ENCODE measurements at places on chromosomes 4 and X.

GRCh38 chr4:175986-176385 lies 51.7 kb downstream of the ZNF718 start:
- no peak for DNase-seq

- DNase-seq = no peak
These were observed 23.6 kb downstream of the SH3KBP1 start for GRCh38 chrX:19863857-19864223.

GRCh38 chr4:95296052-95296451 lies 252.7 kb downstream of the UNC5C start:
- DNase-seq = no peak

GRCh38 chrX:103861200-103861599 lies 29.1 kb upstream of the RAB9B start:
- no peak for DNase-seq

GRCh38 chrX:9885150-9885549 lies 82.0 kb upstream of the CLDN34 start:
- peak; percentile 58 for DNase-seq

DNA sequence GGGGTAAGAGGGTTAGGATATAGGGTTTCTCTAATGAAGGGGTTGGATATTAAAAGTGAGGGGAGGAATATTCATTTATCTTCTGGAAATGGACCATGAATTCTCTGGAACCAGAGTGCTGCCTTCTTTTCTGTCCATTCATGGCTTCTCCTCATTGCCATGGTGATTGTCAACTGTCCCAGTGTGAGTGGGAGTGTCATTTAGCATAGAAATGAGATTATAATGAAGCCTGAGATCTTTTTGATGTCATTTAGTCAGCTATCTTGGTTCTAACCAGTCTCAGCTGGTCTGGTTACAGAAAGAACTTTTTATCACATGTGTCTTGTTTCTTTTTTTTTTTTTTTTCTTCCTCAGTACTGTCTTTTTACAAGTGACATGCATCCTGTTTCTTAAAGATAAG lies 497.3 kb upstream of the PITX2 start:
- DNase-seq = no peak

GRCh38 chr4:16443504-16444088 lies 217.3 kb upstream of the TAPT1 start:
- peak; percentile 24 for DNase-seq

DNA sequence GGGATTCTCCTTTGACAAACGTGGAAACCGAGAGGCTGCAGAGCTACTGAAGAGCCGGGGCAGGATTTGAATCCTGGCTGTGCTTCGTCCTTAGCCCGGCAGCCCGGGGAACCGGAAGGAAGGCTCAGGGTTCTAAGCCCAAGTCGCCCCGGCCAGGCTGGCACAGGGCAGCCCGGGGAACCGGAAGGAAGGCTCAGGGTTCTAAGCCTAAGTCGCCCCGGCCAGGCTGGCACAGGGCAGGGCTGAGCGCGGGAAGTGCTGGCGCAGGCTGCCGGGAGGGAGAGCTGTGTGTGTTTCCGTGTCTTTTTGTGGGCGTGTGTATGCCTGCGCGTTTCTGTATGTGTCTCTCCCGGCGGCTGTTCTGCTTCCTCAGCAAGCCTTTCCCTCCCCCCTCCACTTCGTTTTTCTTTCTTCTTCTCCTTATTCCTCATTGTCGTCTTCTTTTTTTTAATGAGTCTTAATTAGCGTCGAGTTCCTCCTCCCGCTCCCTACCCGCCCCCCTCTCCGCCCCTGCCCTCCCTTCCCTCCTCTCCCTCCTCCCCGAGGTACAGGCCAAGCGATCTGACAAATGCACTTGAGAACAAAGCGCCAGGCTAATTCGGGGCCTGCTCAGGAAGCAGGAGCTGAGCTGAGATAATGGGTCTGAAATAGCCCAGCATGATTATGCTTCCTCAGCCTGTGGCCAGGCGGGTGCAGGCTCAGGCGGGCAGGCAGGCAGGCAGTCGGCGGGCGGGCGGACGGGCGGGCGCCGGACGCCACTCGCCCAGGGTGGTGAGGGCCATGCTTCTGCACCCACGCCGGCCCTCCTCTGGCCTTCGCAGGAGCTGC lies 65.9 kb downstream of the EFNB1 start:
- DNase-seq = no peak

DNA sequence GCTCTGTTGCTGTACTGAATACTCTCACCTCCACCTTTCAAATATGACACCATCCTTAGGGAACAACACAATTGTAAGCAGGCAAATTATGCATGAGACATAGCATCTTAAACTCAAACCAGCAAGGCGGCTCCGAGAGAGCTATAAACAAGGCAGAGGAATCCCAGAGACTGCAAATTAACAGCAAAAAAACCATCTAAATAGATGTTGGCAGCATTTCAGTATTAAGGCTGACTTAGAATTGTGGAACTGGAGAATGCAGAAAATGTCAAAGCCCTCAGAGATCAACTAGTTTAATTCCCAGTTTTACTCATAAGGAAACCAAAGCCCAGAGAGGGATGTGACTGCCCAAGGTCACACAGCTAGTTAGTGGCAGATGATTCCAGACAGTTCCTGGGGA lies 37.2 kb upstream of the SPANXC start:
- no peak for DNase-seq

- no peak for DNase-seq
These were observed 158.8 kb upstream of the PJA1 start for GRCh38 chrX:69323786-69324720.

DNA sequence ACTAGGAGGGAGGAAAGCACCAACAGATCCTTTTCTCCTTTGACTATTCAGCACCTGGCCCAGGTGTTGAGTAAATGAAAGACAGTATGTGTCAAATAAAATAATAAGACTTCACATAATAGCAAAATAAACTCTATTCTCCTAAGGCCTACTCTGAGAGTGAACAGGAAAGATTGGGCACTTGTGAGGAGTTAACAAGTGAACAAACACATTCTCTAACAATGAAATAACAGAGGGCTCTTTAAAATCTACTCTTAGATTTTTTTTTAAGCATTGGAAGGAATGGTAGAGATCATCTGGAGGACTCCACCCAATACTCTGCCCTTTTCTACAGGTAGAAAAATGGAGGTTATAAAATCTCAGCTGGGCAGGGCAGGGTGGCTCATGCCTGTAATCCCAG lies 39.1 kb upstream of the NOCT start:
- no peak for DNase-seq

GRCh38 chrX:154516656-154517100 lies 646 bp upstream of the FAM3A start:
- no peak for DNase-seq

All from activated CD4-positive, alpha-beta T cell treated with anti-CD3 and anti-CD28 coated beads, Interleukin-2, Interleukin-4, amounts not matched to agents 100 ng/mL and 50 ng/mL, durations not matched to agents 16 hours and 8 hours (primary cell).